ENCODE measurements at places on chromosomes 6 and 20.

- no peak for DNase-seq
These were observed 27.6 kb downstream of the RPS12 start for GRCh38 chr6:132841966-132842365.

- no peak for DNase-seq
These were observed 43.6 kb downstream of the RGS17 start for GRCh38 chr6:153087436-153087835.

GRCh38 chr6:45419571-45420082 lies 41.9 kb upstream of the SUPT3H start:
- DNase-seq = peak; percentile 87

GRCh38 chr20:61297986-61298385 lies 45.9 kb downstream of the CDH4 start:
- DNase-seq = no peak

DNA sequence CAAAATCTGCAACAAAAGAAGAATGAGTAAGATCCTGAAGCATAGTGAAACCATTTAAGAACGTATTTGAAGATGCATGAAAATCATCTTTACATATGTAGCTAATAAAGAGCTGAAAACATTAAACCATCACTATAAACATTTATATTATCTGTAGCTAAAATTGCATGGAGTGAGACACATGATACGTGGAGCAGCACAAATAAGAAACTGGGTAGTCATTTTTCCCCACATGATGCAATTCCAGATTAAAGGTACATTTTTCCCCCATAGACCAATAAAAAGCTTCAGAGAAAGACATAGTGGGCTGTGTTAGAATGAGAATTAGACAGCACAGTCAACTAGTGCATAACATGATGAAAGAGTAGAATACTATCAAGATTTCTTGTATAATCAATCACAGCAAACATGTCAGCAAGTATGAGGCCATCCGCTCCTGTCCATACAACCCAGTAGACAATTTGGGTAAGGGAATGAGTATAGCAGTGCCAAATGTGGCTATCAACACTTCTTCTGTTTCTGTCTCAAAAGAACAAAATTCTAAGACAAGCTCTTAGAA lies 67.0 kb downstream of the RSPO3 start:
- DNase-seq = no peak

- no peak for DNase-seq
These were observed 7.2 kb upstream of the CTAGE9 start for GRCh38 chr6:131717836-131718542.

DNA sequence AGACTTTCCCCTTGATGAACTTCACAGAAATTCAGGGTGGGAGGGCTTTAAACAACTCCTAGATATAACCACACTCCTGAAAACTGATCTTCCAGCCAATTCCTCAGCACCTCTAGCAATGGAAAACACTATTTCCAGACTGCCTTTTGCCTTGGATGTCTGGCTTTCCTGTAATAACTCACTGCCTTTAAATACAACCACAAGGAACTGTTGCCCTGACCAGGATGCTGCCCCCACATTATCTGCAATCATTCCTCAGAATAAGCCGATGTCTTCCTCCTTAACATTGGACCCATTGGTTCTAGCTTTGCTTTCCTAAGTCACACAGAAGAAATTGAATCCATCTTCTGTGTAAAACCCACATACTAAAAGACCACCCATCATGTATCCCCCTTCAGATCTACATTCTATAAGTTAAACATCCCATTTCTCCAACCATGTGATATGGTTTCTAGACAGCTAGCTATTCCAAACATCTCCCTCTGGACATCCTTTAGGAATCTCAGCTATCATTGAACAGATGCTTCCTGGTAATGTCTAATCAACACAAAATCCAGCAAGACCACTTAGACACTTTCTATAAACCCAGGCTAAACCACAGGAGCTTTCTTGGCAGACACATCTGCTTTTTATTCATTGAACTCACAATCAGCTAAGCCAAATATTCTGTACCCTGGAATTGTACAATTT lies 95.9 kb upstream of the KCNQ5 start:
- peak; percentile 61 for DNase-seq

- DNase-seq = no peak
These were observed 29.9 kb downstream of the HS3ST5 start for GRCh38 chr6:114312931-114313330.

GRCh38 chr6:133835901-133836300 lies 53.0 kb upstream of the TCF21 start:
- no peak for DNase-seq

DNA sequence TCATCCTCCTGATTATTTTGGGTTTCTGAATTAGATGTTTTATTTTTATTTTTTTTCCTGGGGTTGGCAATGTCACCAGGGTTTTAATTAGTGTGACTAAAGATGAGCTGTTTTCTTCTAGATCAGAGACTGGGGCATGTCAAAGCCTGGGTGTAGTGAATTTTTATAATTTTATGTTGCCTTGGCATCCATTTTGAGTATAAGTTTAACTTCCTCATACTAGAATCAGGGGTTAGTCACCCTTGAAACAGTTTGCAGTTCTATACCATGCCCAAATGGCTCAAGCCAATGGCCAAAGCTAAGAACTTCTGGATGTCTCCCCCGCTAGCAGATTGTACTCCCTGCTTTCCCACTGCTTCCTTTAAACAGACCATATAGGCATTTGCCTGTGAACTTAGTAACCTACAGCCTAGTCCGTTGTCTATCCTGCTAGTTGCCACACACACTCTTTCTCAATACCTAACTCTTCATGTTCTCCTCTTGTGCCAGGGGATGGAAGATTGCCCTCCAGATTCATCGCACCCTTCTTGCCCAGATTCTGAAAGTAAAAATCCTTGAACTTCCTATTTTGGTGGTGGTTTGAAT lies 54.5 kb downstream of the KIAA0408 start:
- DNase-seq = no peak

DNA sequence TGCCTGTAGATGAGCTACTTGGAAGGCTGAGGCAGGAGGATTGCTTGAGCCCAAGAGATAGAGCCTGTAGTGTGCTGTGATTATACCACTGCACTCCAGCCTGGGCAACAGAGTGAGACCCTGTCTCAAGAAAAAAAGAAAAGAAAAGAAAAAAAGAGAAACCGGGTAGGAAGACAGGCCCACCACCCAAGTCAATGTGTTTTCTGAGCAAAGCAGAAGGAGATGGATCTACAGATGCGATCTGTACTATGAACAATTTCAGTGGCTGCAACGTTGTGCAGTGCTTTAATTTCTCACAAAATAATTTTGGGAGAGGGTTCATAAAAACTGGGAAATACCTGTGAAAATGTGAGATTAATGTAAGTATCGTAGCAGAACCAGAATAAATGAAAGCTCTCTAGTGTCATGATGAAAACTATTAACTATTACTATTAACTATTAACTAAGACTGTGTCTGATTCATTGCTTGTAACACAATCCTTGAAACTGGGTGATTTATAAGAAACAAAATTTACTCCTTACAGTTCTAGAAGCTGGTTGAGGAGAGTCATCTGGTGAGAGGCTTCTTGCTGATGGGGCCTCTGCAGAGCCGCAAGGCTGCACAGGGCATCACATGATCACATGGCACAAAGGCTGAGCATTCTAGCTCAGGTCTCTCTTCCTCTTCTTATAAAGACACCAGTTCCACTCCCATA lies 233.1 kb upstream of the ZNF217 start:
- DNase-seq = peak; percentile 48

DNA sequence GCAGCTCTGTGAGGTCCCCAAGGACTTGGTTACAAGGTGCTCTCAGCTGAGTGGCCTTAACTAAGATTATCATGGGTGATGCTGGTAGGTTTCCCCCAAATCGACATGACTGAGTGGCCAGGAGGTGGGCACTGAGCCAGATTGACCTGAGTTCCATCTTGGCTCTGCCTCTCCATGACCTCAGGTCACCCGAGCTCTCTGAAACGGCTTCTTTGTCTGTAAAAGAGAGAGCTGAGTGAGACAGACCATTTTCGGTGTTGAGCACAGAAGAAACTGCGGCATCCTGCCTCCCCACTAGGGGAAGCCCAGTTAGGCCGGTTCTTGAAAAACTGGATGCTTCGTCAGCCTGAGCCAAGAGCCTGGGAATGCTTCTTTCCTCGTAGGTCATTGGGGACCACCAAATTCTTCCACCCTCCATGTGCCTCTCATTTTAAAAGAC lies 14.1 kb upstream of the STX16 start:
- DNase-seq = peak; percentile 15

DNA sequence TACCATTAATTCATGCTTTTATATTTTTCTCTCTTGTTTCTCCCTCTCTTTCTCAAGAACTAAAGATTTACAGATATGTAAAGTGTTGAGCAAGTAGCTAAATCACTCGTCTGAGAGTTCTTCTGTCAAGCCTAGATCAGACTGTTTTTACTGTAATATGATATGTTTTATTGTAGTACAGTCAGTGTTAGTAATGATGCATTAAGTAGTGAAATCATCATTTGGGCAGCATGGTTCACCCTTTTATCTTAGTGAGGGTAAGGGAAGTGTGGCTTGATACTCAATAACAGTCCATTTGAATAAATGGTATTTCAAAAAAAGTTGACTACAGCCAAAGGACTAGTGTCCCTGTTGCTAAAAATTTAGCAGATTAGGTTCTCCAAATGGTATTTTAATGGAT lies 9.2 kb downstream of the CYB5R4 start:
- DNase-seq = no peak

DNA sequence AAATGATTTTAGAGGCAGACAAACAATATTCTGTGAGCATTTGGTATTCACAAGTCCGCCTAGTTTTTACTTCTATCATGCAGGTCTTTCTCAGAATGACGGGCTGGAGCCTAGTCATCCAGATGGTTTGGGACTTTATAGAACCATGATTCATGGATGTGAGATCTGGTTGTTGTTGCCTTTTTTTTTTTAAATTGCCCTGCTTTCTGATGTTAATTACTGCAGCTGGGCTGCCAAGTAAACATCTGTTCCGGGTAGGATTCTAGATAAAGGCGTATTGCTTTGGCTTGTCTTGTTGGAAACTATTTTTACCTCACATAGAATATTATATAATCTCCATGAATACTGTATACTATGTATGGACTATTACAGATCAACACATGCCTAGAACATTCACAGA lies 58.1 kb downstream of the RNF217 start:
- no peak for DNase-seq

DNA sequence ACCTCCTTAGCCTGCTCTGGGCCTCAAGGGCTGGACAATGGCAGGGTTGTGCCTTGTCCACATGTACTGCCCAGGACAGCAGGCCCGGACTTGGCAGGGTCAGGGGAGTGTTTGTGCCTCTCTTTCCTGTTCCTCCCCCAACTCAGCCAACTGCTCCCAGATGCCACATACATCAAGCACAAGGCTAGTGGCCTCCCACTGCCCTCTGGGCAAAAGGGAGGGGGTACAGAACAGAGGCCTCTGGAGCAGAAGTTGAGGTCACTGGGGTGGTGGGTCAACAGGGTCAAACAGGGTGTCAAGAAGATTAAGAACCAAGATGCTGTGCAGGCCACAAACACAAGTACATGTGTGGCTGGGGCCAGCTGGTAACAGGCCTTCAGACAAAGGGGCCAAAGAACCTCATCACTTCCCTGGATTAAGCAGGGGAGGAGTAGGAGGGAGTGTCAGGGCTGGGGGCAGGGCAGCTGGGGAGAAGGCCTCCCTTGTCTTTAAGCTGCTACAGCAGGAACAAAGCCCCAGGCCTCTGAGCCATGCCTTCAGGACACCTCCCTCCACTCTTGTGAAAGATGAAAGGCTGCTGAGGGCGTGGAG lies 36.0 kb downstream of the KCNK5 start:
- peak; percentile 93 for DNase-seq

DNA sequence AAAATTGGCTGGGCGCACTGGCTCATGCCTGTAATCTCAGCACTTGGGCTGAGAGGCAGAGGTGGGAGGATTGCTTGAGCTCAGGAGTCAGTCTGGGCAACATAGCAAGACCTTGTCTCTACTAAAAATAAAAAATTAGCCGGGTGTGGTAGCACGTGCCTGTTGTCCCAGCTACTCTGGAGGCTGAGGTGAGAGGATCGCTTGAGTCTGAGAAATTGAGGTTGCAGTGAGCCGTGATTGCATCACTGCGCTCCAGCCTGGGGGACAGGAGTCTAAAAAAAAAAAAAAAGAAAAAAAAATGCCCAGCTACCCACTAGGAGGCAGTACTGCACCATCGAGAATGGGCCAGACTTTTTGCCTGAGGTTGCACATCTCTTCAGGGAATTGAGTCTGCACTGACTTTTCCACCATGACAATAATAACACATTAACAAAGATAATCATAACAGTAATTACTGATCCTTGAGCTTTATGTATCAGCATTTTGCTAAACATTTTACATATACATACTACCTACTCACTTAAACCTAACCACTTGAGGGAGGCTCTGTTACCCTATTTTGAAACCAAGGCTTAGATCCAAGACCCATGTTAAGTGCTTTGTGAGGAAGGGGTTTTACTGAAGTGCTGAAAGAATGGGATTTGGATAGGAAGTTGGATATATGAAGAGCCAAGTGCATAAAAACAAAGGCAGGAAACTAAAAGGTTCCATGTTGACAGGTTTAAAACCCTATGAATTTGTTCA lies 21.0 kb downstream of the SRSF3 start:
- peak; percentile 60 for DNase-seq

DNA sequence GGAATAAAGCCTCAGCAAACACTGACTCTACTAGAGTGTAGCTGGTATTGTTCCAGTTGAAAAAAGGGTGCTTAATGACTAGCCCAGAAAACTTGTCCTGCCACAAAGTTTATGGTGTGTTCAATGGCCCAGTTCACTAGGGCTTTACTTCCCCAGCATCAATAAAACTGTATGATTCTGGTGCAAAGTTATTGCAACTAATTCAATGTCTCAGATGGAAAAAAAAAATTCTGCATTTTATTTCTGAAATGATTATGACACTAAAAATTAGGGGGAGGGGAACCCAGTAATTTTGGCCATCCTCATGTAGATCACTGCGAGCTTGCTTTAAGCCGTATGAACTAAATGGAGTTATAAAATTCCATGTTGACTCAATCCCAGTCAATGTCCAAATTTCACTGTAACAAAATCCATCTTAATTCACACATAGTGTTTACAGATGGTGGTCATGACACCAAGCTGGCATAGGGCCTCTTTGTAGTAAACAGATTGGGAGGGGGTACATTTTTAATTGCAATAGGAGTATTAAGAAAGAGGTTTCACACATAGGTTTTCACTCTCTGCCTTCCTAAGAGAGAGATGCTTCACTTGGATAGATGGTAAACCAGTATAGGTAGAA lies 41.2 kb downstream of the PTPRK start:
- no peak for DNase-seq
